ENCODE measurements at places on chromosomes 2 and 18. TPM values are rescaled to one million over a fixed set of nuclear protein-coding genes. Genes with fewer than 3 reads are reported as not detected.

The RTP5 gene
- not detected for total RNA-seq

The EMILIN1 gene
- 56.3 TPM for total RNA-seq

The NPPC gene
- not detected for total RNA-seq

The VIL1 gene
- total RNA-seq, result 0.41 TPM

The INHBB gene
- 5.2 TPM for total RNA-seq

The GTF2A1L gene
- not detected for total RNA-seq

The FOXD4L1 gene
- 0.62 TPM for total RNA-seq

DNA sequence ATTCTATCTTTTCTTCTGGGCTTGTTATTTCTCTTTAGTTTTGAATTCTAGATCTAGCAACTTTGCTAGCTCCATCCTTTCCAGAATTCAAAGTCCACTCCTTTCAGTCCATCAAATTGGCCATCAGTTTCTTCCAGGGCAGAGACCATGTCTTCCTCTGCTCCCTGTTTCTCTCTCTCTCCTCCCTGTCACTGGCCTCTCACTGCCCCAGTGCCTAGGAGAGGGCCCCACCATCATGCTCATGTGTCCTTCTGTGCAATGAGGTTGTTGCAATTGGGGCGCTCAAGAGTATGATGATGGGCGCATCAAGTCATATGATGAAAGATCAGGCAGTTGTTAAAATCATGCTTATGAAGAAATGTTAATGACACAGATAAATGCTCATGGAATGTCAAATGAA lies 159.2 kb upstream of the HS6ST1 start:
- no peak for DNase-seq
- H3K27me3 ChIP-seq, result no peaks in the 10 kb centered on the region
- H3K4me3 ChIP-seq, result no peak overlapping the region
- no peak overlapping the region for H3K27ac ChIP-seq

GRCh38 chr18:30997223-30997622 lies 45.3 kb downstream of the DSC3 start:
- no peak for DNase-seq
- no peaks in the 10 kb centered on the region for H3K4me1 ChIP-seq
- H3K27me3 ChIP-seq, result no peaks in the 10 kb centered on the region
- no peaks in the 10 kb centered on the region for H3K36me3 ChIP-seq
- H3K27ac ChIP-seq, result no peak overlapping the region
- H3K4me3 ChIP-seq, result no peak overlapping the region

DNA sequence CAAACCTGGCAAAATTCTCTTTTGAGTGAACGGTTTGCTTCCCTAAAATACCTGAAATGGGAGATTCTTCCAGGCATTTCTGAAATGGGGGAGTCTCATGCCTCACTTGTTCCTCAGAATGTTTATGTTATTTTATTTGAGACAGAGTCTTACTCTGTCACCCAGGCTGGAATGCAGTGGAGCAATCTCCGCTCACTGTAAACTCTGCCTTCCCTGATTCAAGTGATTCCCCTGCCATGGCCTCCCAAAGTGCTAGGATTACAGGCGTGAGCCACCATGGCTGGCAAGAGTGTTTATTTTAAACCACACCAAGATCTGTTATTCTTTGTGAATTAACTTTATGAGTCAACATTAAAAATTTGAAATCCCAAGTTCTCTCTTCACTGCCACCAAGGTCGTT lies 6.4 kb upstream of the FHL2 start:
- no peaks in the 10 kb centered on the region for H3K4me1 ChIP-seq
- no peak for DNase-seq

DNA sequence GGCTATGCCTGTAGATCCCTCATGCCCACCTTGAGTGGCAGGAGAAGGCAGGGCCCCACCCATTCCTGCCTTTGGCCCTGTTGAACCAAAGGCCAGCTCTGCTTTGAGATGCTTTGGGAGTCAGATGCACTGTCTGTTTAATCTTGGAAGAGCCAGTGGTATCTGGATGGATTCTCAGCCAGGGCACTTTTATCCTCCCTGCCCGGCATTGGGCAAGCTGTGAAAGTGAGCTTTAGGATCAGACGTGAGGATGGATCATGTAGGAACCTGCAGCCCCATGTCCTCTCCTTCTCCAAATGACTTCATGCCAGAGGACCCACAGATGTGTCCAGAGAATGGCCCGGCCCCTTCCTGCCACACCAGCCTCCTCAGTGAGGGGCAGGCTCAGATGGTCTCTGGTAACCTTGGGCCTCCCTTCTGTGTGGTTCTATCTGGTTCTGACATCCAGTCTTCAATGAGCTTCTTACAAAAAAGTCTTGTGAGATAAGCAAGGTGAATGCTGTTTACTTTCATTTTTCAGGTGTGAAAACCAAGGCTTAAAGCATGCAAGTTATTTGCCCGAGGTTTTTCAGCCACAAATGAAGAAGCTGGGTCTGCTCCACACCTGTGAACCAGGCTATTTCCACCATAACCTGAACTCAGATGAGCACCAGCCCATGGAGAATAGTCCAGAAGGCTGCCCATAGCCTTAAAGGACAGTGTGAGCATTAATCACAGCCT lies 123.8 kb downstream of the KCTD1 start:
- no peak overlapping the region for H3K4me3 ChIP-seq
- no peaks in the 10 kb centered on the region for H3K36me3 ChIP-seq
- no peaks in the 10 kb centered on the region for H3K27me3 ChIP-seq
- no peak for DNase-seq
- H3K27ac ChIP-seq, result no peak overlapping the region

DNA sequence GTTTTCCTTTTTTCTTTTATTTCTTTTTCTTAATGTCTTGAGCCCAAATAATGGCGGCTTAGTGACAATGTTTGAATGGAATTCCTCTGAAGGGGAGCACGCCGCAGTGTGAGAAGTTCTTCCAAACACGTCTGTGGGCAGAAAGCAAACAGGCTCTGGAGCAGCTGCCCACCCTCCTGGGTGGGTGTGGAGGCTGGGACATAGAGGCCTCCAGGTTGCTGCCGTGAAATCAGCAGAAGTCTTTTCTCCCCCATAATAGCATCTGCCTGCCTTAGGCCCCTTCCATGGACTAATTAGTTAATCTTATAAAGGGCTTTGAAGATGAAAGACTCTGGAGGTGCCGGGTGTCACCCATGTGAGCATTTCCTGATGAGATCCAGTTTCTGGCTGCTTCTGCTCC lies 213.9 kb downstream of the SH3RF3 start:
- H3K27ac ChIP-seq, result no peak overlapping the region
- no peaks in the 10 kb centered on the region for H3K27me3 ChIP-seq
- no peak for DNase-seq

- H3K4me3 ChIP-seq, result no peak overlapping the region
- H3K27ac ChIP-seq, result no peak overlapping the region
- DNase-seq, result no peak
- H3K27me3 ChIP-seq, result no peaks in the 10 kb centered on the region
These were observed 145.3 kb upstream of the DAPL1 start for GRCh38 chr2:158649846-158650245.

DNA sequence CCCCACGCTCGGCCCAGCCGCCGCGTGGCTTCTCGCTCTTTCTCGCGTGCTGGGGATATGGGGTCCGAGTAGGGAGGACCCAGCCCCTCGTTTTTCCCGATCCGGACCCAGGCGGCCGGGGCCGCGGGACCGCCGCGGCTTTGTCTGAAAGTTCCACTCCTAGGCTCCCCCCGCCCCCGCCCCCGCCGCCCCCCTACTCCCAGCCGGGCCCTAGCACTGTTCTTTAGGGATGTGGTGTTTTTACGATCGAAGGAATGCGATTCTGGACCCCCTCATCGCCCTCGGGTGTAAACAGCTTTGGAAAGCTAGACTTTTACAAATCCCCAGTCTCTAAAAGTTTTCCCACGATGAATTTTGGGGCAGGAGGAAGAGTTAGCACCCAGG lies 819 bp downstream of the TGIF1 start:
- no peaks in the 10 kb centered on the region for H3K36me3 ChIP-seq
- peak overlapping the region; percentile 81 for H3K4me3 ChIP-seq
- no peaks in the 10 kb centered on the region for H3K27me3 ChIP-seq
- peak overlapping the region; percentile 99 for H3K27ac ChIP-seq
- H3K4me1 ChIP-seq, result peaks cover 33% of the 10 kb centered on the region

DNA sequence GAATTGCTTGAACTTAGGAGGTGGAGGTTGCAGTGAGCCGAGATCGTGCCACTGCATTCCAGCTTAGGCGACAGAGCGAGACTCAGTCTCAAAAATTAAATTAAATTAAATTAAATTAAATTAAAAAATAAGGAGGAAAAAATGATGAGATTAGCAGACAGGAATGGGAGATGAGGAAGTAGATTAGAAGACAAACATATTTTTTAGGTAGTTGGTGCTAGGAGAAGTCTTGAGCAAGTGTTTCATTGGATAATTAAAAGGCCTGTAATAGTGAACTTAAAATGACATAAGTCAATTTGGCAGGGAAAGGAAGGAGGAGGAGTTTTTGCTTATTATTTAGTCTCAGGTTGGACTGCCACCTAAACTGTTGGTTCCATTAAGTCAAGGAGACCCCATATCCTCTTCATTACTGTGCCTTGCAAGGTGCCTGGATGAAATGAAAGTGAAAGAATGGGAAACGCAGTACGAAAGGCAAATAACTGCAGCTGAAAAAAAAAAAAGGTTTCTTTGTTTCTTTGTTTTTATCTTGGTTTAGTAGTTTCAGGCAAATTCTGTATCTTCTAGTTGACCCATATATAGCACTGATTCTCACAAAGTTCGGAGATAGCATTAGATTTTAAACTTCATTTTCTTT lies 162.0 kb downstream of the SLC8A1 start:
- no peak overlapping the region for H3K4me3 ChIP-seq
- no peaks in the 10 kb centered on the region for H3K4me1 ChIP-seq
- no peaks in the 10 kb centered on the region for H3K36me3 ChIP-seq
- H3K27ac ChIP-seq, result no peak overlapping the region
- no peak for DNase-seq

GRCh38 chr18:63562284-63562683 lies 20.1 kb downstream of the SERPINB12 start:
- H3K27ac ChIP-seq, result no peak overlapping the region
- no peak overlapping the region for H3K4me3 ChIP-seq
- H3K36me3 ChIP-seq, result no peaks in the 10 kb centered on the region
- H3K4me1 ChIP-seq, result no peaks in the 10 kb centered on the region

- no peaks in the 10 kb centered on the region for H3K36me3 ChIP-seq
- peaks cover 66% of the 10 kb centered on the region for H3K4me1 ChIP-seq
- peak overlapping the region; percentile 25 for H3K27ac ChIP-seq
These were observed 76.4 kb downstream of the TANC1 start for GRCh38 chr2:159044804-159045286.

DNA sequence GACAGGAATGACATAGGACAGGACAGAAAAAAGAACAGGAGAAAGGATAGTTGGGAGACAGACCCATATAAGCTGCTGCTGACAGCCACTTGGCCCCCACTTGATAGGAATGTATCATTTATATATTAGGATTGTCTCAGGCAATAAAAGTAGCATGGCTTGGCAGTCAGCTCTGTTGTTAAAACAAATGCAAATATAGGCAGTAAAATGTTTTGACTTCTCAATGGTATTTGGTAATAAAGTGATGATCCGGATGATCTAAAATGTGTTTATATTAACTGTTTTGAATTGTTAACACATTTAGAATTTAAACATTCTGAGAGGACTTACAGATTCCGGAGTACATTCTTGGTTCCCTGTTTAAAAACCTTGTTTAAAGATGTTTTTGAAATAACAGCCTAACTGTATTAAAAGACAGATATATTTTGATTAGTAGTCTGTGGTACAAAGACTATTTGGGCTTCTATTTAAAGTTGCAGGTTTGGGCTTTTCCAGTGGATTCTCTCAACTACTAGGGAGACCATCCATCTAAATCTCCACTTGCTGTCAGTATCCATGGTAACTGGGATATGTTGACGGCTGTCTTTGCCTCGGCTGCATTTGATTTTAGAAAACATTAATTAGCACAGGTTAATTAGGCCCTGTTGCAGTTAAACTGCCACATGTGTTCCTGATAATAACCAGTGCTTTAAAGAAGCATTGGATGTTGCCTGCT lies 147.6 kb downstream of the ESCO1 start:
- no peaks in the 10 kb centered on the region for H3K4me1 ChIP-seq
- no peak overlapping the region for H3K27ac ChIP-seq
- H3K4me3 ChIP-seq, result no peak overlapping the region
- H3K27me3 ChIP-seq, result no peaks in the 10 kb centered on the region

DNA sequence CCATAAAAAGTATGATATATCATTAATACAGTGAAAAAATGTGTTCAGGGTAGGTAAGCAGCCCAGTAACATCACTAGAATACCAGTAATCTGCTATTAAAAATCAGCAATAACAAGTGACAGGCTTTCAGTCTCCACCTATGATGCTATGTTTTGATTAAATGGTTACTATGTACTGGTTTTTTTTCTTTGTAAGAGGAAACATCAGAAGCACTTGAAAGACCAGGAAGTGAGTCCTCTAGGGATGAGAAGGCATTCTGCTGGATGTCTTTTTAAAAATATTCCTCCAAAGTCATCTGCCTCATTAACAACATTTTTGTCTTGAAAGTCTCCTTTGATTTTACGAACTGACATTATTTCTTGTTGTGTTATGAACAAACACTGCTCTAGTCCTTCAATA lies 136.0 kb upstream of the FAM98A start:
- no peaks in the 10 kb centered on the region for H3K27me3 ChIP-seq
- no peaks in the 10 kb centered on the region for H3K4me1 ChIP-seq
- no peaks in the 10 kb centered on the region for H3K36me3 ChIP-seq
- H3K4me3 ChIP-seq, result no peak overlapping the region
- DNase-seq, result no peak
- no peak overlapping the region for H3K27ac ChIP-seq

- H3K36me3 ChIP-seq, result no peaks in the 10 kb centered on the region
- H3K27me3 ChIP-seq, result no peaks in the 10 kb centered on the region
- H3K27ac ChIP-seq, result no peak overlapping the region
- H3K4me1 ChIP-seq, result no peaks in the 10 kb centered on the region
- H3K4me3 ChIP-seq, result no peak overlapping the region
- no peak for DNase-seq
These were observed 61.8 kb upstream of the RPL31 start for GRCh38 chr2:100940240-100940639.

DNA sequence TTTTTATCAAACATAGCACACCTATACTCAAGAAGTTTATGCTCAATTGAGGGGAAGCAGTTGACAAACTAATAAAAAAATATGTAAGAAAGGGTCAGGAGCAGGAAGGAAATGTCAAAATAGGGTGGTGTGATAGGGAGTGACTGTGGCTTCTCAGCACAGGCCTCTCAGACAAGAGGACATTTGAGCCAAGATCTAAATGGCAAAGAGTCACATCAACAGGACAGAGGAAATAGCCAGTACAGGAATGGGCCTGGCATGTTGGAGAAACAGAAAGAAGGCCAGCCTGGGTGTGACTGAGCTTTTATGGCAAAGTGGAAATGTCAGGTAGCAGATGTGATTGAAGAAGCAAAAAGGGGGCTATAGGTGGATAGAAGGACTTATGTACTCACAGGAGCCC lies 117.0 kb downstream of the CCDC148 start:
- no peak overlapping the region for H3K27ac ChIP-seq
- no peaks in the 10 kb centered on the region for H3K27me3 ChIP-seq
- H3K36me3 ChIP-seq, result no peaks in the 10 kb centered on the region
- no peak for DNase-seq
- H3K4me1 ChIP-seq, result no peaks in the 10 kb centered on the region

- no peak overlapping the region for H3K27ac ChIP-seq
- no peaks in the 10 kb centered on the region for H3K27me3 ChIP-seq
- DNase-seq, result no peak
- H3K4me1 ChIP-seq, result peaks cover 17% of the 10 kb centered on the region
These were observed 56.9 kb upstream of the CCDC141 start for GRCh38 chr2:179106676-179107428.
